ENCODE measurements at places on chromosomes 13 and 19.
A peak's percentile ranks its signal among the peaks of the same experiment; 100 is the strongest.

GRCh38 chr13:56586976-56587375 is 553.7 kb upstream of the PRR20A start:
- DNase-seq = no peak

- DNase-seq = peak; percentile 32
Measured at GRCh38 chr13:113275387-113275786, 21.7 kb upstream of the LAMP1 start.

DNA sequence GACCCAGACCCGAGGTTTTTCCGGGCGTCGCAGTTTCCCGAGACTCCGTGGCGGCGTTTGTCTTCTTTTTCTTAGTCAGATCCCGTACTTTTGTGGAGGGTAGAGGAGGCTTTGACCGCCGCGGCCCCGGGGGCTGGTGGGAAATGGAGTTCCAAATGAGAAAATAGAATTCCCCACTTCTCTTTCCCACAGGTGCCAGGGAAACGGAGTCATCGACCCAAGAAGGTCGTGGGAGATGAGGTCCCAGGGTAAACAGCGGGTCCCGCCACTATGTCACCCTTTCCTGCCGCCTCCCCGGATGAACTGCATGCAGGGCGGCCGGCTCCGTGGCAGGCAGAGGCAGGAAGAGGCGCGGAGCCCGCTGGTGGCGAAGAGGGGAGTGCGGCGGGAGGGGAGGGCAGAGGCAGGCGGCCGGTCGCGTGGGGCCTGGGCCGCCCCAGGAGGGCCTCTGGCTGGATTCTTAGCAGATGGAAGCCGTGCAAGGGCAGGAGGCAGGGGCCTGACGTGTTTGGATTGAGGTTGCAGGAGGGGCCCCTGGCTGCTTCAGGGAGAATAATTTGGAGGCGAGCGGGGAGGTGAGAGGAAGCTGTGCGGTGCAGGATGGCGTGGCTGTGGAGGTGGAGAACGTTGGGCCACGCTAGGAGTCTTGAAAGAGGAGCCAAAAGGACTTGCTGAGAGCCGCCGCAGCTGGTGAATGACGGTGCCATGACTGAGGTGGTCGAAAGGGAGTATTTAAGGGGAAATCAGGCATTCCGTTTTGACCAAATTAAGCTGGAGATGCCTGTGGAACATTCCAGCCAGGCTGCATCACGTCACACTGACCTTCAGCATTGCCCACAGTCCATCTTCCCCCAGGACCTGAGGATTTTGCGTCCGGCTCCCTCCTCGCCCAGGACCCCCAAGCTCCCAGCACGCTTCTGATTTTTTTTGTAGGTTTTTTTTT is 11.7 kb downstream of the CYTH2 start:
- no peak for DNase-seq

DNA sequence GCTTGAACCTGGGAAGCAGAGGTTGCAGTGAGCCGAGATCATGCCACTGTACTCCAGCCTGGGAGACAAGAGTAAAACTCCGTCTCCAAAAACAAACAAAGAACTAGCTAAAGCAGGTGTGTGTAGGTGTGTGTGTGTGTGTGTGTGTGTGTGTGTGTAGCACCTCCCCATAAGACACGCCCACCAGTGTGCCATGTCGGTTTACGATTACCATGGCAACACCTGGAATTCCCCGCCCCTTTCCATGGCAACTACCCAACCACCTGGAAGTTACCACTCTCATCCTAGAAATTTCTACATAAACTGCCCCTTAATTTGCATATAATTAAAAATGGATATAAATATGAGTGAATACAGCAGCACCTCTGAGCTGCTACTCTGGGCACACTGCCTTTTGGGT is 80.9 kb upstream of the ADGRE5 start:
- no peak for DNase-seq

- DNase-seq = no peak
Measured at GRCh38 chr13:36820222-36820621, 1.2 kb downstream of the RFXAP start.
